ENCODE measurements at places on chromosomes 5 and 9. TPM values are rescaled to one million over a fixed set of nuclear protein-coding genes. Genes with fewer than 3 reads are reported as not detected.

- no peak for DNase-seq
These were observed 147.2 kb downstream of the IZUMO3 start for GRCh38 chr9:24398466-24398865.

GRCh38 chr9:69324549-69325401, at the start of gene ENTREP1:
TSS of gene ENTREP1 (plus strand) at chr9:69325215. CDS start at chr9:69325310, 95 bp downstream.
- peak; percentile 81 for DNase-seq

LVRN gene
- total RNA-seq: 0.06 TPM

DIPK1B gene
- total RNA-seq: 6.6 TPM

DNA sequence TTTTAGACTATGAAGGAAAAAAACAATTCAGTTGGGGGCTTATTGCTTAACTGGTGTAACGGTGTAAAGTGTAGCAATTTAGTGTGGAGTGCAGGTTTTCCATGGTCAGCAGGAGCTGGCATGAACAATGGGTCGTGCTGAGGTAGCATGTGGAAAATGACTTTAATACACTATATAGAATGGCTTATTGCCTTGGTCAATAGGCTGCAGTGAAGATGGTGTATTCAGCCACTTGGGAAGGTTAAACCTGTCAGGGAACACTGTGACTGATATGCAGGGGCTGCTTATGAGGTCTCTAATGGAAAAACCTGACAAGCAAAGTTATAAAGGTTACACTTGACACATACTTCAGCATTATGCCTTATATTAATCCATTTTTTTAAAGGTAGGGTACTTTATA, 764.7 kb upstream of the ARRDC3 start:
- no peak for DNase-seq

DNA sequence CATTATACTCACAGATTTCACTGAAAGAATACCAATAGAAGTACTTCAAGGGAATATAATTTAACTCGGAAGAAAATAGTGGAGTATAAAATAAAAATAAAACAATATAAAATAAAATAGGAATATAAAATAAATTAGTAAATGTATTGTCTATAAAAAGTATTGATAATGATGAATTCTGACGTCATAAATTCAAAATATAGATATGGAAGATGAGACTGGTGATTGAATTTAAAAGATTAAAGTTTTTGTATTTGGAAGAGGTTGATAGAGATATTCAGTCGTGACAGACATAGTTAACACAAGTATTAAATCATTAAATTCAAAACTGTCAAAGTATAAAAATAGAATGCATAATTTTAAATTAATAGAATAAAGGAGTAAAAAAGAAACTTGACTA, 964.9 kb upstream of the C9orf72 start:
- DNase-seq: no peak

ISL1 gene
- total RNA-seq: 2.7 TPM

DNA sequence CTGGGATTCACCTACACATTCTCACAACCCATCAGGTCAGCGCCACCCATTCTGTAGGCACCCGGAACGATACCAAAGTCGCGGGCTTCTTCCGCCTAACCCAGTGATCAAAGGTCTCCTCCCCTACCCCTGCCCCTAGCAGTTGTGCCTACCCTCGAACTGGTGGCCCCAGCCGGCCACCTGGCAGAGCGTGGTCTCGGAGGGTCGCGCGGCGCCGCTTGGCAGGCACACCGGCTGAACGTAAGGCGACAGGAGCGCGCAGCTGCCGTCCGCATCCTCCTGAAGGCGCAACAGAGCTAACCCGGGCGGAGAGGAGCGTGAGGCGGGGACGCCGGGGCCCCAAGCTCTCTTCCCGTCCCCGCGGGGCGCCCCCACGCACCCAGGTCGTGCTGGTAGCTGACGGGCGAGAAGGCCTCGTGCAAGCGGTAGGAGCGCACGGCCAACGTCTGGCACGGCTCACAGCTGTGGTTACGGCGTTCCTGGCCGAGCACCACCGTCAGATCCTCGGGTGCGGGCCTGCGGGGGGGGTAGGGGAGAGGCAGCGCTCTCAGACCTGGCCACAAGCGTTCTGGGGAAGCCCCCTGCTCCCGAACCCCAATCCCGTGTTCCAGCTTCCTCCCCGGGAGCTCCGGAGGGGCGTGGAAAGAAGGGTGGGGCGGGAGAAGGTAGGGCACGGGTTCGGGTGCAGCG, 2.8 kb upstream of the PFN3 start:
- peak; percentile 62 for DNase-seq

SOX30 gene
- total RNA-seq: 0.11 TPM

DNA sequence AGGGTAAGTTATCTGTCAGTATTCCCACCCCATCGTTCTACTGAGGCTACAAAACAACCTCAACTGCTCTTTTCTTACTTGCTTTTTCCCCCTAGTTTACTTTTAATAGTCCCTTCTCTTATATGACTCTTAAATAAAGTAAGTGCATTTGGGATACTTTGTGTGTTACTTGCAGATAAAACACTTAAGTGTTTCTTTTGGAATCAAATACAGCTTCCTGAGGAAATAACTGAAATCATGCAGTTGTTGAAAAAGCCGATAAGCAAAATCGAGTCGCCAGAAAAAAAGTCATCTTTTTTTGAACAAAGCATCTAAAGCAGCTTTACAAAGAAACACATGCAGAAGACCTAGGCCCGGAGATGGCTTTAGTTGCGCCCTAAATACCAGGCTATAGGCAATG, 53.5 kb upstream of the EPB41L4A start:
- DNase-seq: no peak

- DNase-seq: no peak
These were observed 144.4 kb upstream of the FSTL4 start for GRCh38 chr5:133756756-133757155.

DNA sequence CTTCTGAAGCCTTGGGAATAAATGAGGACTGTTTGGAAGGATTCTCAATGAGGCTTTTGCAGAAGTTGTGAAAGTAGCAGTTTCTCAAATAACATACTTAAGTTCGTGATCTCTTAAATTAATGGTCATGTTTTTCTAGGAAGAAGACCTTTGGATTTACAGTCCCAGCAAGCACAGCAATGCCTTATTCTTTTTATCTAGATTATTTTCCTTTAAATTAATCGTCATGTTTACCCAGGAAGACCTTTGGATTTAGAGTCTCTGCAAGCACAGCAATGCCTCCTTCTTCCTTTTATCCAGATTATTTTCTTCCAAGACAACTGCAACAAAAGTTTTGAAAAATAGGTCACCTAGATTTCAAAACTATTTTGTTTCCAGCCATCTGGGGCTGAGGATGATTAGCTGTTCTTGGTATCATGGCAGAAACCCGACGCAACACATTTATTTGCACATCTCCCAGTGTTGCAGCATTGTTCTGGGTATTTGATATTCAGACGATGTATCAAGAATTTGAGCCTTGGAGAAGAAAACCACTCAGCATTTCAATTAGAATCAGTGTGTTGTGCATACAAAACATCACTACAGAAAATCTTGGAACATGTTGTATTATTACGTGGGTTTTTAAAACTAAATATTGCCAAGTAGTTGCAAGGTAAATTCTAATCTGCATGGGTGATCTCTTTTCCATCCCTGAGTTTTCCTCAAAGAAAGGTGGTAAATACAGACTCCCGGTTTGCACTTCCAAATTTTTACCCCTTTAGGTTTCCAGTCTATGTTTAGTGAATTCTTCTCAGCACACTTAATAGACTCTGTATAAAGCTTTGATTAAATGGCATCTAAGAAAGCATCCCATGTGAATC, 50.9 kb downstream of the JAKMIP2 start:
- no peak for DNase-seq

TAF11L5 gene
- not detected for total RNA-seq

GRCh38 chr9:111186021-111186530, 143.9 kb downstream of the OR2K2 start:
- DNase-seq: no peak

DNA sequence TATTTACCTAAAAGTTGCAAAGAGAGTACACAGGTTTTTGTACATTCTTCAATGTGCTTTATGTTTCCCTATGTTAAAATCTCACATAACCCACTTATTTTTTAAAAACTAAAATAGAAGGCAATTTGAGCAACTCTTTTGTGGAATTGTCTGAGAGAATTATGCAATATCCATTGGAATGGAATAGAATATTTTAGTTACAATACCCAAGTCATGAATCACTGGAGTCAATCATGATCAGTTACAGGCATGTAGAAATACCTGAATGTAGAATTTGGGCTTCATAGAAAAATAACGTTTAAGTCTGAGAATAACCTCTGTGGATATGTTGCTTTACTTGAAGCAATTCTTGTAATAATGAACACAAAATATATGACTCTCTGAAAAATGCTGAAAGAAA, 143.3 kb downstream of the FGF10 start:
- no peak for DNase-seq

GRCh38 chr5:162227075-162227474, 159.5 kb downstream of the GABRG2 start:
- DNase-seq: no peak

ZNF474 gene
- 0.92 TPM for total RNA-seq

DNA sequence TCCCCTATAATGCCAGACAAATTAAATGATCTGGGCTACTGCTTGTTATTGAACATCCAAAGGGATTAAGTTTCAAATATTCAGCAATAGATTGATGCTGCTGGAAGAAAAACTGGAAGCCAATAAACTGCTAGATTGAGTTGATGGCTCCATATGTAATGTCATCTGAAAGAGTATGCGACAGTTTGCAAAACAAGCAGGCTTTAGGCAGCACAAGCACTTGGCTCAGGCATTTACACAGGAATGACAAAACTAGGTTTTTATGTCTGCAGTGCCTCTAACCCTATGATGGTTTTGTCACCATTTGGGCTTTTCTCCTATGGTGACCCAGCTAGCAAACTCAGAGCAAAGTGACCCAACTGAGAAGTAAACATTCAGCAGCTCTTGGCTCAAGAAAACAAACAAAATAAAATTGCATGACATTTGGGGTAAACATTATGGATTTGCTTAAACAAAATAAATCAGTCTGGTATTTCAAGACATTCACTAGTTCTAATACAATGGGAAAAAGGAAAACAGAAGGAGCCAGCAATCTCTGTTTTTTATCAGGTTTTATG, 978.5 kb downstream of the DTWD2 start:
- DNase-seq: no peak

PCDHB3 gene
- total RNA-seq: 0.11 TPM

- no peak for DNase-seq
These were observed 62.7 kb downstream of the RETREG1 start for GRCh38 chr5:16554110-16554509.

C6 gene
- total RNA-seq: not detected

DNA sequence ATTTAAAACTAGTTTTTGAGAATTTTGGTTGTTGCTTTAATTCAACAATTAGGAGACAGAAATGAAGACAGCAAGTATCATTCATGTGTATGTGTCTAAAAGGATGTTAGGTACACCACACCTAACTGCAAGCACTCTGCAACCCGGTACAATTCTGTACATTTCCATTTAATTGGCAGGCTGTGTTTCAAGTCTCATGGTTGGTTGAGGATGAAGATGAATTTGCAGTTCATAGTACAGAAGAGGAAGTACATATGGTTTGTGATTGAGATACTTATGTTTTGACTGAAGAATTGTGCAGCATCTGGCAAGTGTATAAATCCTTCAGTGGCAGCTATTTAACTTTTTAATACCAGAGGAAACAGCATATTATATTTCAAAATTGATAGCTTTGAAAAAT, 628.7 kb upstream of the ZNF608 start:
- DNase-seq: no peak

GRCh38 chr9:6055216-6055615, 39.8 kb upstream of the RANBP6 start:
- peak; percentile 72 for DNase-seq

DNA sequence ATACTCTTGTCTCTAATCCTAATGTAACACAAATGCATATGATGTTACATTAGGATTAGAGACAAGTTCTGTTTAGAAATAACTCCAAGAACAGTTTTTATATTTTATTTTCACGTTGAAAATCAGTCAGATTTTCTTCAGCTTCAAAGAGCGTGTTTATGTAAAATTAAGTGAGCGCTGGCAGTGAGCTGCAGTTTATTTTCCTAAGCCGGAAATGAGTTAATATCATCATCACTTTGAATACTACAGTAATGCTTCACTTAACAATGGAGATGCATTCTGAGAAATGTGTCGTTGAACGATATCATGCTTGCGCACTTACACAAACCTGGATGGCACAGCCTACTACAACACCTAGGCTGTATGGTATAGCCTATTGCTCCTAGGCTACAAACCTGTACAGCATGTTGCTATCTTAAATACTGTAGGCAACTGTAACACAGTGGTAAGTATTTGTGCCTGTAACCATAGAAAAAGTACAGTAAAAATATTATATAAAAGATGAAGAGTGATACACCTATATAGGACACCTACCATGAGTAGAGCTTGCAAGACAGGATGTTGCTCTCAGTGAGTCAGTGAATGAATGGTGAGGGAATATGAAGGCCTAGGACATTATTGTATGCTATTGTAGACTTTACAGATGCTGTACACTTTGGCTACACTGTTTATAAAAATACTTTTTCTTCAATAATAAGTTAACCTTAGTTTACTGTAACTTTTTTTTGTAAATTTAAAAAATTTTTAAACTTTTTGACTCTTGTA, 65.9 kb upstream of the C5orf46 start:
- DNase-seq: no peak

GRCh38 chr5:156469636-156470035, 142.7 kb downstream of the SGCD start:
- DNase-seq: no peak

- no peak for DNase-seq
These were observed 173.8 kb upstream of the OTULINL start for GRCh38 chr5:14407746-14408175.

DNA sequence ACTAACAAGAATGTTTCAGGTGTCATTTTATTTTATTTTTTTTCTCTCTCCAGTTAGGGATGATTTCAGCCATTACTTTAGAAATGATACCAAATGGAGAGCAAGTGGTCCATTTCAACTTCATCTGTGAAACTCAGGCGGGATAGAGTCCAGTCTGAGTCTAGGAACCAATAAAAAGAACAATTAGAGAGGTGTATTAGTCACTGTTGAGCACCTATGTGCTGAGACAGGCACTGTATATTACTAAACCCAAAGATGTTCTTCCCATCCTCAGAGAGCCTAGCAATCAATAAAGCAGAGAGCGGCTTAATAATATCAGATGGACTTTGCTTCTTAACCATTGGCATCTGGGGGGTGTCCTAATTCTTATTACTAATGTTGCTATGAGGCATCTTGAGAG, 410.3 kb upstream of the SLC24A2 start:
- no peak for DNase-seq

AFAP1L1 gene
- 11.7 TPM for total RNA-seq

DNA sequence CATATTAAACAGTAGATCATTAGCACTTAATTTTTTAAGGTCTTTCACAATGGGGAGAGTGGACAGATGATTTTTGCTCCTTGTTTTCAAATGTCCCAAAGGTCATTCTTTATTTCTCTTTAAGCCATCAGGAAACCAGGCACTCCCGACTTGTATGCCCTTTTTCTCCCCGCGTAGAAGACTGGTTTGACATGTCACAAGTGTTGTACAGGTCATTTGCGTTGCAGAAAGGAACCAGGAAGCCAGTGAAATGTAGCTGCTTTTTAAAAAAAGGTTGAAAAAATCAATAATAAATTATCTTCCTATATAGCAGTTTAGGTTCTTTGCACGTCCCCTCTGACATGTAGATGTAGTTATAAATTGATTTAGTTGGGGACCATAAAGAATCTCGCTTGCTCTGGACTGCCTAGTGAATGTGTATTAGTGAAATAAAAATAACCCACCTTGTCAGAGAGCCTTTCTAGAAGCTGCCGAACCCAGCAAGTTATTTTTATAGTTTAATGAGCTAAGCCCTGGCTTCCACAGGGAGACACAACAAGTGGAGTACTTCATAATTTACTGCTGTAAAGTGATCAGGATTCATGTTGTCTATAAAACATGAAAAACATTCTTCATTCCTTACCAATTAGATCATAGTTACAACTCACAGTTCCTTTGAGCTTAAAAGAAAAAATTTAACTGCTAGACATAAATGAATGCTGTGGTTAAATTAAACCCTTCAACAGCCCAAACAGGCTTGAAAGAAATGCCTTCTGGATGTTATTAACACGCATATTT, 404.6 kb downstream of the CSNK1G3 start:
- peak; percentile 58 for DNase-seq

Data from Daoy (cell line).